Fibroblast of lung (primary cell): ENCODE measurements at places on chromosomes 7 and 10.
A peak's percentile ranks its signal among the peaks of the same experiment; 100 is the strongest.

- DNase-seq, result peak; percentile 28
Observed at GRCh38 chr10:50469288-50469687, 154.5 kb downstream of the SGMS1 start.

GRCh38 chr10:125462845-125463244, 220.1 kb downstream of the TEX36 start:
- DNase-seq, result no peak

DNA sequence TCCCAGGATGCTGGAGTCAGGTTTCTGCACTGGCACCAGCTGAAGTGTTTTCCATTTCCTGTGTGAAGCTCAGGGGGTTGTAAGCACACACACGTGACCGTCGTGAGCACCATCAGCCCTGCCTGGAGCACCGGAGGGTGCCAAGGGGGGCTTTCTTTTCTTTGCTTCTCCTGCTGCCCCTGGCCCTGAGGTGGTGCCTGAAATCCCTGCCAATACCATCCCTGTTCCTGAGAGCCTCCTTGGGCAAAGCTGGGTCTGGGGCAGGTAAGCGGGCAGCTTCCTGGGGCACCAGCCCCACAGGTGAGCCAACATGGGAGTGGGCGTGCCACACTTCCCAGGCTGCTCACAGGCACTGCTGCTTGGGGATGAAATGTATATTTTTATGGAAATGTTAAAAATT, 593.6 kb downstream of the DNAJB6 start:
- no peak for DNase-seq

GRCh38 chr7:28623105-28623730, 210.9 kb downstream of the CREB5 start:
- DNase-seq, result peak; percentile 82

GRCh38 chr7:70942791-70943190, 189.2 kb upstream of the GALNT17 start:
- DNase-seq, result no peak

GRCh38 chr10:98308669-98309365, 40.8 kb upstream of the LOXL4 start:
- no peak for DNase-seq

GRCh38 chr10:45407542-45407941, 33.5 kb downstream of the ALOX5 start:
- no peak for DNase-seq

DNA sequence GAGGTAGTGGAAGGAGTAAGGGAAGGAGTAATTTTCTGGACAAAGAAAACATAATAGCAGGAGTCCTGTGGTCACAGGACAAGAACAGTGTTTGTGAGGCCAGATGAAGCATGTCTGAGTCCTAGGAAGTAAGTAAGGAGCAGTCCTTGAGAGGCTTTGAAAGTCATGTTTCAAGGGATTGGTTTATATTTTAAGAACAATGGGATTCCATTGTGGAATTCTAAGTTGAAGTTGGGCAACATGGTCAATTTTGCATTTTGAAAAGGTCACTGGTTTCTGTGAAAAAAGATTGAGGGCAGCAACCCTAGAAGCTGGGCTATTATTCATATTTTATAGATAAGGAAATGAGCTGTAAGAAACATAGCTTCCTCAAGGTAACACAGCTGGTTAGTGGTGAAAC, 10.8 kb upstream of the SLC25A28 start:
- peak; percentile 61 for DNase-seq

DNA sequence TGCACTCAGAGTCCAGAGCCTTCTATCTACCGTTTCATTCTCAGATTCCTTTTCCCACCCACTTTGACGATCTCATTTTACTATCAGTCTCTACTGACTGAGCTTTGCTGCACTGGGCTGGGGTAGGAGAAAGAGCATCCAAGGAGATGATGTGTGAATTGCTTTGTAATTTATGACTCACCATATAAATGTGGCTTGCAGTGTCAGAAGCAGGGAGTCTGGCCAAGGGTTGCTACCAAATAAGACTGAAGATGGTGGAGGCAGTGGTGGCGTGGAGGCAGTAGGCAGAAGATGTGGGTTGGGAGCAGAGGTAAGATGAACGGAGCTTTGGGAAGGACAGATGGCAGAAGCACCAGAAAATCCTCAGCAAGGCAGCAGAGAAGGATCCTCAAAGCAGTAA, 73.3 kb upstream of the AGK start:
- peak; percentile 61 for DNase-seq

- DNase-seq, result peak; percentile 39
Observed at GRCh38 chr10:97518301-97519043, 19.7 kb downstream of the UBTD1 start.

DNA sequence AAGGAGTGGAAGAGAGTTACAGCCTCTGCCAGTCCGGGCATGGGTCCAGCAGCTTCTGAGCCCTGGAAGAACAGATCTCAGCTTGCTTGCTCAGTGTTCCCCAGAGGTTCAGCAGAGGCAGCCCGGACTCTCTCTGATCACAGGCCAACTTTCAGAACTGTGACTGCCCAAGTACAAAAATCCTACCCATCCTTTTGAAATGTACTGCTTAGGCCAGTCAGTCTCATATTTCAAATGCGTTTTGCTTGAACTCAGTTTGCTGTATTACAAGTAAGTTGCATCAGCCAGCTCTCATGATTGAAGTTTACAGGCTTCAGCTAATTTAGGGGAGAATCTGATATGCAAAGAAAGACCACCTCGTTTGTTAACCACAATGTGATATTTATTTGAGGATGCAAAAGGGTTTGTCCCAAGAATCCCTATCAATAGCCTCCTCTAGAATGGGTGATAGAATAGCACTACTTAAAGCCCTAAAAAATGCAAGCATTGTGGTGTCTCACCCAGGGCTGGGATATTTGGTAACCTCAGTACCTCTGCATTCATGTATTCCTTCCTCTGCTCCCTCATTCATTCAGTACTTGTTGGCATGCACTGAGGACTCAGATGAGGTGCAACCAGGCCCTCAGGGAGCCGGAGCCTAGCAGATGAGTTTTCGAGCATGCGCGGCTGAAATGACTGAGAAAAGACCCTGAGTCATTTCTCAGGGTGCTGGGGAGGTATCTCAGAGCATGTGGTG, 7.0 kb downstream of the AIMP2 start:
- peak; percentile 99 for DNase-seq

DNA sequence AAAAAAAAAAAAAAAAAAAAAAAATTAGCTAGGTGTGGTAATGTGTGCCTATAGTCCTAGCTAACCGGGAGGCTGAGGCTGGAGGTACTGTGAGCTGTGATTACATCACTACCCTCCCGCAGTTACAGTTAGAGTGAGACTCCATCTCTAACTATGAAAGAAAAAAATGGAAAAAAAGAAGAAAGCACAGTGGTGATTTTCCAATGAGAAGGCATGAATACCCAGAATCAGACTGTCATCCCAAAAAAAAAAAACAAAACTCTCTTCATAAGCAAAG, 269.9 kb upstream of the MKLN1 start:
- DNase-seq, result no peak

DNA sequence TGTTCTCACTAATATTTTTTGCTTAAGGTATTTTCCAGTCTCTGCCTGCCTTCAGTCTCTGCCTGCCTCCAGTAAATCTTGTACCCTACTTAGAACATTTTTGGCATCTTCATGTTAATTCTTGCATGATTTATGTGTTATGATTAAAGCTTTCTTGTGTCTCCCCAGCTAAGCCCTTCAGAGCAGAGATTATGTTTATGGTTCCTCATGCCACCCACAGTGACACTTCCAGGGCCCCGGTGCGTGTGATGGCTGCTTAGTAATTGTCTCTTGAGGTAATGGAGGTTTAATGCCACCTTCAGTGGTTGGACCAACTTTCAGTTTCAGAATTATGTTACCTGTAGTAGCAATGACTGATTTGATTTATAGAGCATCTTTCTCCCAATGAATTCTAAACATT, 70.6 kb upstream of the MET start:
- DNase-seq, result no peak

DNA sequence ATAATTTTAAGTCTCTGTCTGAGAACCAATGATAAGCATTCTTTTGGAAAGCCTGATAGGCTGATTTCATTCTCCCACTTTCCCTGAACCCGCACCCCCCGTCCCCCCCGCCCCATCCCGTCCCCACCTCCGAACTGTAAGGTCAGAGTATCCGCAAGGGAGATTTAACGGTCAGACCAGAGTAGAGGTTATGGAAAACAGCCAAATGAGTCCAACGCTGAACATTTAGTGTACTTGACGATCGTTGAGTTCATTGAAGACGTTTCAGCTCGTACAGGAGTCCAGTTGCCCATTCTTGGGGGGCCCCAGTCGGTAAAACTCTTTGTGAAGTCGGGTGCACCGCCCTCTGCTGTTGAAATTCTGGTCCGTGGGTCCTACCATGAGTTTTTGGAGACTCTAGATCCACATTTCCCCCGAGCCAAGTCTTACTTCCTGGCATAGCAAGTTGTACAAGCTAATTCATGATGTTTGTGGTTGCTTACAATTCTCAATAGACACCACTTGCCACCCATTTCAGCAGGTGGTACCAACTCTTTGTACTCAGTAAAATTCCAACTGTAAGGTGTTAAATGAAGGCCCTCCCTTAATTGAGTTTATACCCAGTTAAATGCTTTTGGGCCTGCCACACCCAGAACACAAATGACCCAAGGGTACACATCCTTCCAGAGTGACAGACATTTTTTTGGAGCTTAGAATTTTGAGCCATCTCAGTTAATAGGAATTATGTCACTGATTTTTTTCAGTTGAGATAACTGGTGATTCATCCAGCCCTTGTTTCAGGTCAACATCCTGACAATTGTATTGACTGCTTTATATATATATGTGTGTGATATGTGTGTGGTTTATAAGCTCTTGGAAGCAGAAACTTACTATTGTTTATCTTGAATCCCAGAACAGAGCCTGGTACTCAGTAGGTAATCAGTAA, 1.2 kb downstream of the MARCHF5 start:
- peak; percentile 51 for DNase-seq

DNA sequence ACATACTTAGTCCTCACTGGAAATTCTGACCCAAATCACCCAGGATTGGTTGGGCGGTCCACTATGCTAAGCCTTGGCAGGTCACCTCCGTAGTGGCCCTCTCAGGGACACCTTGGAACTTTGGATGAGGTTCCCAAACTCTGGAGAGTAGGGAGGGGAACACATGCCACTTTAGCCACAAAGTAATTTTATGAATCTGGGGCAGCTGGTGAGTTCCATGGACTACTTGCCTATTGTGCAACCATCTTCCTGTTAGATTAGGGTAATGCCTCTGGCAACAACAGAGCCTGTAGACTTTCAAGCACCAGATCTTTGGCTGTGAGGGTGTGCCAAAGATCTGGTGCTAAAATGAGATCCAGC, 77.7 kb downstream of the ITGB8 start:
- DNase-seq, result peak; percentile 61

GRCh38 chr10:88066319-88066718, 202.9 kb downstream of the PTEN start:
- DNase-seq, result no peak

GRCh38 chr7:90775383-90775965, 179.4 kb downstream of the CDK14 start:
- DNase-seq, result no peak

DNA sequence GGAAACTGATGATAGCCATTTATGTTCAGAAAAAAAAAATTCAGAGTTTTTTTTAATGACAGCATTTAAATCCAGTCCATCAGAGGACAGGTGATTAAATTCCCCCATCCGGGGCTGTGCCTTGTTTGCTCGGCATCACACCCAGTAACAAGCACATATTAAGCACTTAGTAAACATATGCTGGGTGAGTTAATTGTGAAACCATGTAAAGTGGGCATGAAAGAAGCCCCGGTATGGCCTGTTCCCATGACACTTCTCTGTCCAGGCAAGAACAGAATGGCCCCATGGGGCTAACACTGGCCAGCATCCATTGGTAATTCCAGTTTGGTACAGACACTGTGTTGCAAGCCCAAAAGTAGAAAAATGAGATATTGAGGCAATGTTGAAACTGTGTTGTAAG, 220.8 kb upstream of the RNF32 start:
- DNase-seq, result no peak

DNA sequence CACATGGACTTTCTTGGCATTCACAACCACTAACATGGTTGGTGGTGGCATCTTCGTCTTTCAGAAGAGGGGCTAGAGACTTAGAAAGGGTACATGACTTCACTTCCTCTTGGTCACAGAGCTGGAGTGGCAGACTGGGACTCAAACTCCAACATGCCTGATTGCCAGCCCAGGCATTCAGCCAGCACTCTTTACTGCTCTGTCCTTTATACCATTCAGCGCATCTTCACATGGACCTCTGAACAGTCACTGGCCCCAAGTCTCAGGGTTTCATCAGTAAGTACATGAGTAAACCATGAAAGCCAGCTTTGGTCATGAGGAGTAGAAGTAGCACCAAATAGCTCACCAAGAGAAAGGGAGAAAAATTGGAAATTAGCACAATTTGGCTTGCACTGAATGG, 148.4 kb upstream of the KLF14 start:
- no peak for DNase-seq

DNA sequence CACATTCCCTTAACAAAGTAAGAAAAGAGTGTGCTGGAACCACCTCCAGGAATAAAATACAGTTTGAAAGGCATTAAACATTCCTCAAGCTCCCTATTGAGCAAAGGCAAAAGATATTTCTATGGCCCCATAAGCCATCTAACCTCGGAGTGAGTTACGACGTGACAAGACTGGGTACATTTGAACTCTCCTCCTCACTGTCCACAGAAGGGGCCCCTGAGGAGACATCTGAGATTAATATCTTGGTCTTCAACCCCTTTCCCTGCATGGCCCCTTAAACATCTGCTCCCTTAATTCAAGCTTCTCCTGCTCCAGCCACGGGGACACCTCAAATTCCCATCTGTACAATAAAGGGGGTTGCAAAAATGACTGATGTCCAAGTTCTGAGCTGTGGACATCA, 526 bp downstream of the GIMAP1 start:
- no peak for DNase-seq

GRCh38 chr7:15326044-15326644, 235.7 kb downstream of the AGMO start:
- DNase-seq, result peak; percentile 61

- DNase-seq, result no peak
Observed at GRCh38 chr7:317643-318405, 27.9 kb downstream of the FOXL3 start.

DNA sequence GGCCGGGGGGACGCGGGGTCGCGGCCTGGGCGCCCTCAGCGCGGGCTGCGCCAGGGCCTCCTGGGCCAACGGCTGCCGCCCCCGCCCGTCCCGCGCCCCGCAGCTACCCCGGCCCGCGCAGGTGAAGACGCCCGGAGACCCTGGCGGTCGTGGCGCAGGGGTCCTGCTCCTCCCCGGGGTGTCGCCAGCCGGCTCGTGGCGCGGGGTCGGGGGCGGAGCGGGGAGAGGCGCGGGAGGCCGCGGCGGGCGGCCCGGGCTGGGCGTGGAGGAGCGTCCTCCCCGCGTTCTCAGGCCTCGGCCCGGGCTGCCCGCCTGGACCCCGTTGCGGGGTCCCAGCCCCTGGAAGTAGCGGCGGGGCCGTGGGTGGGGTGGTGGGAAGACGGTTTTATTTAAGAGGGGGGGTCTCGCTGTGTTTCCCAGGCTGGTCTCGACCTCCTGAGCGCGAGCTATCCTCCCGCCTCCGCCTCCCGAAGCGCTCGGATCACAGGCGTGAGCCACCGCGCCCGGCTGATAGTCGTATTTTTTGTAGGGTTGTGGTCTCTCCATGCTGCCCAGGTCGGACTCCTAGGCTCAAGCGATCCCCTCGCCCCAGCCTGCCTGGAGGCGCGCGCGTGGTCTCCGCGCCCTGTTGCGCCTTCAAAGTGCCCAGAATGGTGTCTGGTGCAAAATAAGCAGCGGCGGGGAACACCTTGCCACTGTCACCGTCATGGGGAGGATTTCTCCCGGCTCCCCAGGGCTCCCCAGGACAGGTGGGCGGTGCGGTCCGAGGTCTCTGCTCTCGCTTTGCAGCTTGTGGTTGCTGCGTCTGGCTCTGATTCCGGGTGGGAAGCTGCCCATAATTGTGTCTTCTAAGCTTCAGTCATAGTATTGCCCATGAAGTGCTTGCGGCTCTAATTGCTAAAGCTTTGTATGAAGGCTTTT, 15.3 kb upstream of the SUN1 start:
- DNase-seq, result no peak

GRCh38 chr10:102101152-102101551, 19.0 kb downstream of the LDB1 start:
- no peak for DNase-seq
